ENCODE measurements at places on chromosomes 4 and X.

- DNase-seq = no peak
These were observed at the start of gene TMEM156 for GRCh38 chr4:39032218-39033085. TMEM156 (minus strand) TSS chr4:39032409; CDS start chr4:39032313, 96 bp downstream.

GRCh38 chr4:169791527-169792156 lies 33.9 kb upstream of the HPF1 start:
- peak; percentile 77 for DNase-seq

DNA sequence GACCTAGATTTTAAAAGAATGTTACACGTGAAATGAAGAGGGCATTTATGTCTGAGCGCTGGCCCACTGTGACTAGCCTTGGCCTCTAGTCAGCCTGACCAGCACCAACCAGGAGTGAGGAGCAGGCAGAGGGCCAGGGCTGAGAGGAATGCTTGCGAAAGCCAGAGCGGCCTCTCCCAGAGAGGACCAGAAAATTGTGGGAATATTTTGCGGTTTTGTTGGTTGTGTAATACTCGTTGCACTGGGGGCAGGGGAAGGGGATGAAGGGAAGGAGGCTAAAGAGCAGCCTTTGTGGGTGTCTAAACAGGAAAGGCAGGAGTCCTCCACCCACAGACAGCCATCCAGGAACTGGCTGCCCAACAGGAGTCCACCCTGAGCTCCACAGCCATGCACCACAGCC lies 3.8 kb downstream of the GABRE start:
- peak; percentile 39 for DNase-seq

DNA sequence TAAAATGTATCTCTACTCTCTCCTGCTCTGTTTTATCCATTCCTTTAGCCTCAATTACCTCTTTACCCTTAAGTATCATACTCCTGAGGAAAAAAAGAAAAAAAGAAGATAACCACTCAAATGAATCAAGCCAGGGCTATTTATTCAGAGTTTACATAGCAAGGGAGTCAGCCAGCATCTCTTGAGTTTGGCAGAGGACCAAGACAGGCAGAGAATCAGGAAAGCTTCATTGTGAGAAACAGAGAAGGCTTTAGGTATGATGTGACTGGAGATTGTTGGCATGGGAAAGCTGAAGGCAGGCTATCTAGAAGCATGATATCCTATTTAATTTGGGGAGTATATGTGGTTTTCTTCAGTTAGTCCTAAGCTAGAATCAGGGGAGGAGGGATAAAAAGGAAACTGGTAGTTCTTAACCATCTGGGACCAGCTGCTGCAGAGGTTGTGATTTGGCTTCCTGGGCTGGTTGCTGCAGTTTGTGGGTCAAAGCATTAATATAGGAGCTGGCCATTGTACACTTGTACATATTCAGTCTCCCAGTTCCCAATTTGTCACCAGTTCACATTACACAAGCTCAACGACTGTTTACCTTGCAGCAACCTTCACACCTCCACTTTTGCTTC lies 11.2 kb downstream of the APELA start:
- DNase-seq = no peak

GRCh38 chr4:56828784-56829535 lies 7.5 kb upstream of the SPINK2 start:
- no peak for DNase-seq

- DNase-seq = no peak
These were observed 166.4 kb downstream of the MID1 start for GRCh38 chrX:10453945-10454344.

- DNase-seq = no peak
These were observed 113.8 kb downstream of the SYNPO2 start for GRCh38 chr4:119002476-119002875.

DNA sequence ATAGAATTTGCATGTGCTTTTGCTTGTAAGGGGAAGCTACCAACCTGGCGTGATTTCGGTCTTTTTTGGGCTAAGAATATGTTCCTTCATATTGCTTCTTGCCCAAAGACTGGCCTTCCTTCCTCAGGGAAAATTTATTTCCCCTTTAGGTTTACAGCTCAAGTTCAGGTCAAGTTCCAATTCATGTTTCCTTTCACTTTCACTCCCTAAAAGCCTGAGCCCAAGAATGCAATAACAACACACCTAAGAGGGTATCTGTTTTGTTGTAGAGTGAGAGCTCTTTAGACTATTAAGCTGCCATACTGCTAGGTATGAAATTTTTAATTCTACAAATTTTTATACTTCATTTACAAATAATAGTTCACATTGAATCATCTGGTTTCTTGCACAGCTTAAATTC lies 299.6 kb downstream of the TLL1 start:
- no peak for DNase-seq

DNA sequence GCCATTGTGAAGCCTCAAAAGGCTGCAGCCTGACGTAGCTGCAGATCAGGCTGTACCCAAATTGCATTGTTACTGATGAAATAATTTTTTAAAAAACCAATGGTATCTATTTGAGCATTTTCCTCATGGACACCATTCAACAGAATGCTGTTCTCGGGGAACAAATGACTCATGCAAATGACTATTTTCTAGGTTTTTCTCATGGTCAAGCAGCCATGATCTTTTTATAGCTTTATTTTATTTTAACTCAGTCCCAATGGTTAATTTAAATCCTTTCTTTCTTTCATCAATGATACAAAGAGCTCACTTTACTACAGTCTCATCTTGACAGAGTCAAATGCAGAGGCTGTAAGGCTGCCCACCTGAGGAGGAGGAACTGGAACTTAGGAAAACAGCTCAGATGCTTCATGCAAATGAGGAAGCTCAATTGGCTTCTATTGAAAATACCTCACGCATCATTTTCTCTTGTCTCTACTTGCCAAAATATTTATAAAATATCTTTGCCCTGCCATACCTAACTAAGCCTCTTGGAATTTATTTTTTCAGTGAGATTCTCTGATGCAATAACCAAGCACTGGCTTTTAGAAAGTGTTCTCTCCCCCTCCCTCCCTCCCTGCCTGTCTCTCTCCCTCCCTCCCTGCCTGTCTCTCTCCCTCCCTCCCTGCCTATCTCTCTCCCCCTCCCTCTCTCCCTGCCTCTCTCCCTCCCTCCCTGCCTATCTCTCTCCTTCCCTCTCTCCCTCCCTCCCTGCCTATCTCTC lies 81.0 kb downstream of the SORBS2 start:
- no peak for DNase-seq

Measured in HTR-8/SVneo (cell line).